ENCODE measurements at places on chromosomes 13 and 19.

DNA sequence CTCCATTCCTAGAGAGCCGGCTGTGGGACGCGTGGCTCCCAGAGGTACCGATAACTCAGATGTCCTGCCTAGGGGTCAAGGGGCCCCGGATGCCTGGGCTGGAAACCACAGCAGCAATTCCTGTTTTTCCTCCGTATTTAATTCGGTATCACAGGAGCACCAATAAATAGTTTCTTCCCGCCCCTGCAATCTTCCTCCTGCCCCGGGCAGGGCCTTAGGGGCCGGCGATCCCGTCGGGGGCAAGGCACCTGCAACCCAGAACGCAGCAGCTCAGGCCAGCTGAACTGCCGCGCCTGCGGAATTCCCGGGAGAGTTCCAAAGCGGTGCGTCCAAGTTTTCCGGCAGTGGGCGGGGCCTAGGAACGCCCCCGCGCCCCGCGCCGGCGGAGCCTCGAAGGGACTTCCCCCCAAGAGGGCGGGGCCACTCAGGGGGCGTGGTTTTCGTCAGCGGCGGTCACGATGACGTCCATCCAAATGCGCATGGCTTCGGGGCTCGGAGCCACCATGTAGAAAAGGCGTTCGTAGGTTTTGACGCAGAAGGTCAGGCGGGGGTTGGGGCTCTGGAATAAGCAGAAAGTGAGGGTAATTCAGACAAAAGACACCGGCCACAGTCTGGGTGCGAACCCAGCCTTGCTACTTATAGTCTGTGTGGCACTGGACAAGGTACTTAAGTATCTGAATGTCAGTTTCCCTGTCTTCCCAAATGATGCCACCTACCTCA lies 9.7 kb upstream of the LYPD3 start:
- DNase-seq, result peak; percentile 56

- no peak for DNase-seq
Measured at GRCh38 chr19:56201973-56202372, at the start of gene ZSCAN5C. Gene ZSCAN5C (plus strand): TSS chr19:56202273. CDS start chr19:56205914, 3,641 bp downstream.

- no peak for DNase-seq
Measured at GRCh38 chr13:33411312-33411711, 125.8 kb upstream of the STARD13 start.

GRCh38 chr19:45972081-45972946 lies 1.4 kb downstream of the NOVA2 start:
- peak; percentile 42 for DNase-seq

GRCh38 chr19:55472463-55472862 lies 4.0 kb upstream of the ZNF628 start:
- DNase-seq, result no peak

DNA sequence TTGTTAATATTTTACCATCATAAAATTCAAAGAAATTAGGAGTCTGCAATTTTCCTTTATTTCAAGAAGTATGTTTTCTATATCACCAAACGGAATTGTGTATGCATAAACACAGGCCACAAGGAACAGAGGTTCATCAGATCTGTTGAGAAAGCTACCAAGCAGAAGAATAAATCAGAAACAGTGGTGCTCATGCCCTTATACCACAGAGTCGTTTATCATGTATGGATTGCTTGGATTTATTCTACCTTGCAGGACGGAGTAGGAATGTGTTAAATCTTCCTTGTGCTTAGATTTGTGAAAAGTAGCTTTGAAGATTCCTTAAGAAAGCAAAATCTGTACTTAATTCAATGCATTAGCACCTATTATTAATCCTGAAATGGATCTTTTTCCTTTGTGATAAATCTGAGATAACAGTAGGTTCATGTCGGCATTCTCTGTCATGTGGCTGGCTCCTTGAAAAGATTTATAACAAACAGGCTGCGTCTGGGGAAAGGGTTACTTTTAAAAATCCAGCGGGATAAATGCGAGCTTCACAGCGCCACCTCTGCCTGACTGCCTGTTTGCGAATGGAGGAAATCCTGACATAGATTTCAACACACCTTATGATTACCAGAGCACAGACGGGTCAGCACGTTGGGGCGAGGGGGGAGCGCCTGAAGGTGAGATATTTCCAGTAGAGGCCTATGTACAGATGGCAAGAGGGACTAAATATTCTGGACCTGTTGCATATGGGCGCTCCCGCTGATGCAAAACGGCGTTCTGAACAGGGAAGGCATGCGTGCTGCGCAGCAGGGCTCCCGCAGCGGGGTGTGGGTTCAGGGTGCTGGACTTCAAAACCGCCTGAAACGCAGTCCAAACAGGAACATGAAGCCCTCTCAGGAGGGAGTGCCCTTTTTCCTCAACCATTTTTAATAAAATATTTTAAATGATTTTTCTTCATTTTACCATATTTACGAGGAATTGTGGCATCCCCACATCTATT lies 445.5 kb upstream of the SGCG start:
- DNase-seq, result no peak

DNA sequence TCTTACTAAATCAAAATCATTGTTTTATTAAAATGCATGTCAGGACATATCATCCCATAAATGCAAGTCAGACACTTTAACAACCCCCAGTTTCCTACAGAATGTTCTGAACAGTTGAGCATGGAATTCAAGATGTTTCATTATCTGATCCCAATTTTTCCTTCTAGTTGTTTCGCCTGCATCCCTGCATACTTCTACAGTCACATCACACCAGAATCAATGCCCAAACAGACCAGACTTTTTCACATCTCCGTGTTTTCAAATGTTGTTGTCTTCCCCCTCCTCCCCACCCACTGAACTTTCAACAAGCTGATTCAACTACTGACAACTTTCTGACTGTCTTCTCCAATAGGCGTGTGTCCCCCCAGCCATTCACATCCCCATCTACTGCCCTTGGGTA lies 48.6 kb downstream of the LHFPL6 start:
- DNase-seq, result no peak

DNA sequence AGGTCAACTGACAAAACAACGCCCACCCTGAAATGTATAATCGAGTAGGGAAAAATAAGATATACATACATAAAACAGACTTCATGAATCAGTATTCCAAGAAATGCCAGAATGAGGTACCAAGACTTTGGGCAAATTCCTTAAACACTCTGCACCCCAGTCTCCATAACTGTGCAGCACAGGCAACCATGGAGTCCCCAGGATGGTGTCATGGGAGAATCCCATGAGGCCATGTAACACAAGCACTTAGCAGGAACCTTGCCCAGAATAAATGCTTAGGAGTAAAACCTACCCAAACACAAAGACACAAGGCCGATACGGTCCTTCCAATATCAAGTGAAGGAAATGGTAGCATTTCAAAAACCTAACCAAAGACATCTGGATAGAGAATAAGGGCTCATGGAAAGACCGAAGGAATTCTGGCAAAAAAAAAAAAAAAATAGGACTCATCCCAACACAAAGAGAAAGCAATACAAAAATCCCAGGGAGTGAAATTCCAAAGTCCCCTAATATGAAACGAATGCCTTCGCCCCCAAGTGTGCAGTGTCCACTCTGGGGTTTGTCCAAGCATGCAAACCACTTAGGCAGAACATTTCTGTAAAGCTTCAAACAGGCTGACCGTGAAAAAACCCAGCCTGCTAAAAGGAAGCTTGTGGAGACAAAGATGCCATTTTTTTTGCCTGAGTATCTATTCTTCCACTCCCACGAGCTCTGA lies 11.1 kb downstream of the ZC3H4 start:
- DNase-seq, result no peak

DNA sequence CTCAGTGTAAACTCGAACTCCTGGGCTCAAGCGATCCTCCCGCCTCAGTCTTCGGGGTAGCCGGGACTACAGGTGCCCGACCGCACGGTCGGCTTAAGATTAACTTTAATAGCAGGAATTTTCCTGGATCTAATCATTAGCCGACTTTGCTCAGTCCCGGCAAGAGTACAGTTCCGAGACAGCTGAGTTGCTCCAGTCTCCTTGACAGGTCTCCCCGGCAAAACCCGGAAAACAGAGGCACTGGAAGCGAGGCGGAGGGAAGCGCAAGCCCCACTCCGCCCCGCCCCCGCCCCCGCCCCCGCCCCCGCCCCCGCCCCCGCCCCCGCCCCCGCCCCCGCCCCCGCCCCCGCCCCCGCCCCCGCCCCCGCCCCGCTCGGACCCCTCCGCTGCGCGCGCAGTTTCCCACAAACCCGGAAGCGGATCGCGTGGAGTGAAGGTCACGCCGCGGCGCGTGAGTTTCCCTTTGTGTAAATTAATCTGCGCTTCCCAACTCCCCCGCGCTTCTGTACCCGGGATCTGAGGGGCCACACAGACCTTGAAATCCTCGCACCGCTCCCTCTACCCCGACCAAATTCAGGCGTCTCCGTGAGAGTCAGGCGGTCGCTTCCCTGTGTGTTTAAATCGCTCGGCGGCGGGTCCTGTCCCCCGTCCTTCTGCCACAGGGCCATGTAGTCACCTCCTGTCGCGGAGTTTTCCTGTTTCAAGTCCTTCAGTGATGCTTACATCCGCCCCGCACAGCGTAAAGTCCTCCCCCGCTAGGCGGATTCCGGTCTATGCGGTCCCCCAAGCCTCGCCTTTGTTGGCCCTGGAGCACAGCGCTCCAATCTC lies at the start of gene ZNF480:
Gene ZNF480 (plus strand): TSS at position 397 of the 828 bp plus-strand sequence. CDS start 3,244 bp downstream, outside the sequence.
- DNase-seq, result peak; percentile 79

DNA sequence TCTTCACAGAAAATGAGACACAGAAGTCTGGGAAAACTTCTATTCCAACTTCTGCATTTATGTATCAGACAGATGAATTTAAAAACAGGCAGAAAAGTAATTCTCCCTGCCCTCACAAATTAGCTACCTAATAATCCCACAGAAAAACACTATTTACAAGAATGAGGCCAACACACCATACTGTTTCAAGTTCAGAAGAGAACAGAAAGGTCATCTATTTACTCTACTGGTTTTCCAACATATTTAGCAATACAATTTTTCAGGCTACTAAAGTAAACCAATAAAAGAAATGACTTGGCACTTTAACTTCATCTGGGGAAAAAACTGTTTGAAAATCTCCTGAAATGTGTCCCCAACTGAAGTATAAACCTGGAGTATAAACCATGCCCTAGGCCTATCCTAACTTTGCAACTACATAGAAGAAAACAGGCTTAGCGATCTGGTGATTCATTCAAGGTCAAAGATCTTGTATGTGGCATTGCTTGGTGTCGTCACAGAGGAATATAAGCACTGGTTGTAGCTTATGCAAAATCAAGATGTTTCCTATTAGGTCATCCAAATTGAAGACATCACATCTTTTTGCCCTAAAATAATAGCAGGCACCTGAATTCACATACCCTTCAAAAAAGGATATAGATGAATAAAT lies 20.1 kb upstream of the EBPL start:
- DNase-seq, result no peak

GRCh38 chr19:6997679-6998445 lies 23.4 kb downstream of the MBD3L2B start:
- no peak for DNase-seq

DNA sequence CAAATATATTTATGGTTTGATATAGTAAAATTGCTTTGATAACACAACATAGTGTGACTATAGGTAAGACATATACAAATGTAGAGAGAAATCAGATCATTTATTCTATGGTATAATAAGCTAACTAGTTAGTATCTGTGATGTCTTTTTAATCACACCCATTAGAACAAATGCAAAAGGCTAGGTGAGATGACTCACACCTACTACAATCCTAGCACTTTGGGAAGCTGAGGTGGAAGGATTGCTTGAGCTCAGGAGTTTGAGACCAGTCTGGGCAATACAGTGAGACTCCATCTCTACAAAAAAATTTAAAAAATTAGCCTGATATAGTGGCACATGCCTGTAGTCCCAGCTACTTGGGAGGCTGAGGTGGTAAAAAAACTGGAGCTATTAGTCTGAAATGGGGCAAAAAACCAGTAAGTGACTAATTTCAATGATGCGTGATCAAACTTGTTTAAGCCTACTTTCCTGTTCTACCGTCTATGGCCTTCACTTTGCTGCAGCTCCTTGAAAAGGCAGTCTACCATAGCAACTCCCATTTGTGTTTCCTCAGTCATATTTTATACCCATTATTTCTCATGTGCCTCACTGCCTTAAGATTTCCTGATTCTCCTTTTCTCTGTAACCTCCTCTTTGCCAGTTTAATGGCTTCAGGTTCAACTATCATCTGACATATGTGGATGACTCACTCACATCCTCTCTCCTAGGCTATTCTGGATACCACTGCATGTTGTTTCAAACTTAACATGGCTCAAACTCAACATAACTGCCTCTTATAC lies 12.5 kb downstream of the ALG5 start:
- DNase-seq, result no peak

DNA sequence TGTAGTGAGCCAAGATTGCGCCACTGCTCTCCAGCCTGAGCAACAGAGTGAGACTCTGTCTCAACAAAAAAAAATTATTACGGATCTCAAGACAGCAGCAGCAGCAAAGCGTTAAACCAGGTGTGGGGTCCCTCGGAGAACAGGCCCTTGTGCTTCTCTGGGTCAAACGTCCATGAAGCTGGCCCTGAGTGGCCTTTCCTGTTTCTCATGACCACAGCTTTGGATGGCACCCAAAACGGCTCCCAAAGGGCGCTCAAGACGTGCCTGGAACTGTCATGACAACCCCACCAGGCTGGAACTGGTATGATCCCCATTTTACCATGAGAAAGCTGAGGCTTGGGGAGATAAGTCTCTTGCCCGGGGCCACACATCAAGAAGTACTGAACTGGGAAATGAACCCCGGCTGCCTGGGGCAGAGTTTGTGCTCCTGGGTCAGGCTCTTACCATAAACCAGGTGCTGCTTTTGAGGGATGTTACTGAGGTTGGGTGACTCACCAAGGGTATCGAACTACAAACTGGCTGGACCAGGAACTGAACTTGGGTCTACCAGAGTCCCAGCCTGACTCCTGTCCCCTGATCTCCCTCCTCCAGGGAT lies 11.6 kb upstream of the SAMD1 start:
- DNase-seq, result no peak

GRCh38 chr19:10516671-10517286 lies 468 bp downstream of the S1PR5 start:
- DNase-seq, result no peak

All from NAMALWA (cell line).